Natural killer cell treated with Interleukin-12 subunit alpha and Interleukin-12 subunit beta and Interleukin-15 and Interleukin-18, amount 100 ng/mL, for 72 hours (primary cell): ENCODE measurements at places on chromosomes 5 and 9.

DNA sequence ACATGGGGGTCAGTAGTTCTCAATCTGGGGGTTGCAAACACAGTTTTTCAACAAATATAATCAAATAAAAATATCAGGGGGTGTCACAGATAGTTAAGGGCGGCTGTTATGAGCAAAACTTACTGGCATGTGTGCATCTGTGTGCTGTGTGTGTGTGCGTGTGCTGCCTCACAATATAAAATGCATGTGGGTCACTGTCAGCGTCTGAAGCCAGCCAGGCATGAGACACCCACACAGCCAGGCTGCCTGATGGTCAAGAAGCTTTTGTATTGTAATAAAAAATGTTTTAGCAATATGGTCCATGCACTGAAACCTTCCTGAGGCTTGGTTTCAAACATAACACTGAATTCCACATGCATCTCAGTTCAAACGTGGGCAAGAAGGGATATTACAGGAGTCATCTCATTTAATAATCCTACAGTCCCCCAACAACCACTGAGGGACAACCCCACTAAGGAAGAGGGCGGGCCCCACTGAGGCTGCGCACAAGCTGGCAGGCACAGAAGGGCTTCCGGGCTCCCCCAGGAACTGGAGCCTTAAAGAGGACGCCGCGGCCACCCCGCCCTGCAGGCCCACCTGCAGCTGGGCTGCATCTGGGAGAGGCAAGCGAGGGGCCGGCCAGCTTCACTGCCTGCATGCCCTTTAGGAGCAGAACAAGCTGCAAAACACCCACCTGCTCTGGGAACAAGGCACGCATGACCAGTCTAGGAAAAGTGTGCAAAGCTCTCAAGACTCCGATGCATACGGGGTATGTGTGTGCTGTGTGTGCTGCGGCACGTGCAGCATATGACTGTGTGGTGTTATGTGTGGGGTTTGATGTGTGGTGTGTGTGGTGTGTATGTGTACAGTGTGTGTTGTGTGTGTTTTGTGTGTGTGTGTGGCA, 14.1 kb downstream of the SEMA4D start:
- peak; percentile 84 for DNase-seq

DNA sequence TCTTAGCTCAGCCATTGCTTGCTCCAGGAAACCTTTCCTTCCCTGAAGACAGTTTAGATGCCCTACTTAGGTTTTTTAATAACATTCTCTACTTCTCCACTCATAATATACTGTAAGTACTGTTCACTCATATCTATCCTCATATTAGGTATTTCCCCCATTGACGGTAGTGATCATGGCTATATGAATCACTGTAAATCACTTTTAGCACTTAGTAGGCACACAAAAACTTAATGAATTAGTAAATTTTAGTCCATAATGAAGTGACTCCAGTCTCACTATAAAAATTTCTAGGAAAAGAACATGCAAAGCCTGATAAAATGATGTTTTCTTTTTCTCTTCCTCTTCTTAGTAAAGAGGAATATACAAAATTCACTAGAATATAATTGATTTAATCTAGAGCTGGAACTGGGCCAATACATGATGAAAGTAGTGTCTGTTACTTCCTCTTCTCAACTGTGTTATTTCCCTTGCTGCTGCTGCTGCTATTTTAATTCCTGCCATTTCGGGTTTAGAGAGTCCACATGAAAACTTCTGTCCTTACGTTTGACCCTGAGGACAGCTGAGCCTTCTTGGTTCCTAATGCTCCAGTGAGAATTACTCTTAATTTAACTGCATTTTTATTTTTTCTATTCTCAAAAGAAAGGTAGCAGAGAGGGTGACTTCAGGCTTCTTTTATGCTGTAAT, 73.5 kb downstream of the LNPEP start:
- no peak for DNase-seq

DNA sequence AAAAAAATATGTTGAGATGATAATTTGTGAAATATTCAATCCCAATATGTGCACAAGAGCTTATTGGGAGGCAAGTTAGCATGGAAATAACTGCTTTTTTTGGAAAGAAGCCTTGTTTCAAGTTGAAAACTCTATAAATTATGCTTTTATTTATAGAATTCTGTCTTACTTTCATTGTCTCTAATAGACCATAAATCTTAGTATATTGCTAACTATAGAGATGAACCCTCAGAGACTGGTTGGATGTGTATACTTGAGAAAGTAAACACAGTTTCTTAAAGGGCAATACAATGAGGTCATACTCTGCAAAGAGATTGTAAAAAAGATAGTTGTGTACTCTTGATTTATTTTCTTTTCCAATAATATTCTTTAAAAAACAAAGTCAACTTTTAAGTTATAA, 530.3 kb downstream of the SPATA31D1 start:
- no peak for DNase-seq

DNA sequence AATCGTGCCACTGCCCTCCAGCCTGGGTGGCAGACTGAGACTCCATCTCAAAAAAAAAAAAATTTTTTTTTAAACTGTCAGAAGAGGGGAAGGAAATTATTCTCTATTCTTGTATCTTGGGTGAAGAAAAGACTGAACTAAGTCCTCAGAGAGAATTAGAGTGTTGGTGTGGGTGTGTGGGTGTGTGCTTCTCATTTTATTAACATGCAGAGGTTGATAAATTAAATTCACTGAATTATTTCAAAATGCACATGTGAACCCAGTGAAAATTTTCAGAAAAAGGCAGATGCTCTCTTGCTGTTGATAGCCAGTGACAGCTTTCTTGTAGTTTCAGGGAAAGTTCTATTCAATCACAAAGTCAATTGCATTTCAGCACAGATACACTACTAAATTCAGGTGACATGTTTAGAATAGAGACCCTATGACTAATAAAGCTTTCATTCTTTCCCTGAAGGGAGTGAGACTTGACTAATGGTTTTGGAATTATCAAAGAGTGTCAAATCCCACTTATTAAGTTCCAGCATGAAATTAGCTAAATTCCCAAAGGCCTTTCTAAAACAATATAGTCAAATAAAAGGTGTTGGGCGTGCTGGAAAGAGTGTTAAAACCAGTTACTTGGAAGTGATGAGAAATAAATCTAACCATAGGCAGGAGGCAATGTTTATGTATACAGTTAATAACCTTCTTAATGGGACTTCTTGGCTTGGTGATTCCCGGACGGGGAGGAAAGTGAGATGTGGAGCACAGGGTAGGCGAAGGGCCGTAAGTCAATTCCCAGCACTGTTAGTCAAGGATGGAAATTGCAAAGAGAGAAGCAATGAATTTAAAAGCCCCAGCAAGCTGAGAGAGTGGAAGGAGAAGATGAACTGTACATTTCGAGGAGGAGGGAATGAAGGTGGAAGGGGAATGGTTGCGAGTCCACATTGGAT, 103.2 kb upstream of the SPATA31D4 start:
- DNase-seq = no peak

GRCh38 chr9:126510564-126510963, 103.2 kb upstream of the LMX1B start:
- DNase-seq = no peak

- no peak for DNase-seq
Observed at GRCh38 chr9:69623276-69623675, 48.9 kb downstream of the APBA1 start.

DNA sequence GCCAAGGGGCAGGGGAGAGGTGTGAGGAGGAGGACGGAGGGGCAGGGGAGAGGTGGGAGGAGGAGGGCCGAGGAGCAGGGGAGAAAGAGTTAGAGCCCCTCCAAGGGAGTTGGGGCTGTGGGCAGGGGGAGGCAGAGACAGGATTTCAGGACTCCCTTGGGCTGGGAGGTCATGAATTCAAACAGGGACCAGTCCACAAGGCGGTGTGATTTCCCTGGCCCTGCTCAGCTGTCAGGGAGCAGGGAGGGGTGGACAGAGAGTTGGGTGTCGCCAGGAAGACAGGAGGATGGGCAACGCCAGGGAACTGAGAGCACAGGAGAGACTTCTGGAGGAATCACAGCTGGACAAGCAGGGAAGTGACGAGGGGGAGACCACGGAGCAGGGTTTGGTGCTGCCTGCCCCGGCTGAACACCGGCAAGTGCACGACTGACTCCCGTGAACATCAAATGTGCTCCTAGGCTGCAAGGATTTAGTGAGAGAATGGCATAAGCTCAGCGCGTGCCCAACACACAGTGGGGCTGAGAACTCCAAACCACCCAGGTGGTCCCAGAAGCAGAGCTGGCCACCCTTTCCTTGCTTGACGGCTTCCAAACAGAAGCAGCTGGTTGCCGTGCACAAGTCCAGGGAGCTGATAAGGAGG, 17.8 kb upstream of the OLFM1 start:
- DNase-seq = no peak

- DNase-seq = no peak
Observed at GRCh38 chr9:1759009-1759408, 256.1 kb upstream of the SMARCA2 start.

DNA sequence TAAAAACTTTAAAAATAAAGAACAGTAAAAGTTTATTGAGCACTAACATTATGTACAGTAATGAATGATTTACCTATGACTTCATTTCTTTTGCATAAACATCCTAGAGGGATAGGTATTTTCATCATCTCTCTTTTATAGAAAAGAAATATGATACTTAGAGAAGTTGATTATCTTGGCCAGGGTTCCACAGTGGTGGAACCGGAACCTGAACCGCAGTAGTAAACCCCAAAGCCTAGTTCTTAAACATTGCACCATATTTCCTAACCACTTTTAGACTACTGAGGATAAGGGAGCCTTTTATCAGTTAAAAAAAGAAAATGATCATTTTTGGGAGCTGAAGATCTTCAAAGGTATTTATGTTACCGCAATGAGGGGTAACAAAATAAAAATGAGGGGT, 205.7 kb upstream of the SGCD start:
- no peak for DNase-seq

- DNase-seq = no peak
Observed at GRCh38 chr5:128681096-128681495, 143.1 kb upstream of the FBN2 start.

DNA sequence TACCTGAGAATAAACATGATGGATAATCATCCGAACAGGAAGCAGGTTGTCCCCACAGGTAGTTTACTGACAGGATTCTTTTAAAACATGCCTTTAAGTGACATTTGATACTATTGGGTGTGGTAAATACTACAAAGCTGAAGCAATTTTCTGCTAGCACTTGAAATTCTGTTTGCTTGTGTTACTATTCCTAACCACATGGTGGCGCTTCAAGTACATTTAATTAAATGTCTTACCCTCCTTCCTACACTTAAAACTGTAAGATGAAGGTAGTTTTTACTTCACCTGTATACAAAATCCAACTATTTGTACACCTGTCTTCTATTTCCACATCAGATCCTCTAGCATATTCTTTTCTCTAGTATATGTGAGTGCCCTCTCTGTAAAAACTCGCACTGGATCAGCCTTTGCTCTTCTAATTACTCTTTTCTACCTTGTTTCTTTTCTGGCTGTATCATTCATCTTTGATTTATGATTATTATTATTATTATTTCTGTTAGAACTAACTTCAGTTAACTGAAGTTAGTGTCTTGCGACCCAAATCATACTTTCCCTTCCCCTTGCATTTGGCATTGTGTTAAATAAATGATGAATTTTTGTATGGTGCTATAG, 18.4 kb downstream of the SLC25A46 start:
- DNase-seq = no peak

DNA sequence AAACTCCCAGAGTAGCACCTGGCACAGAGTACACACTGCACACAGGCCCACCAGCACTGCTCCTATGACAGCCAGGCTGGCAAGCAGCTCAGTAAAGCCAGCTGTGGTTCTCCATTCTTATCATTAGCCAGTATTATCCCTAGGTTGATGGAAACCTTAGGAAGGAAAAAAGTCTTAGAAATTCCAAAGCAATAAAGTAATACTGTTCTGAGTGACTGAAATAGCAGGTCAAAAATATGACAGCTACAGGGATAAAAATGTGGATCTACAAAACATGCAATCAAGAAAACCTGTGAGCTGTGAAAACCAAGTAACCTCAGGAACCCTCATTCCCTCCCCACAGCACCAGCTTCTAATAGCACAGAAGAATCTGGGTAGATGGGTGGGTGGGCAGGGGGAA, 403.5 kb downstream of the SPOCK1 start:
- no peak for DNase-seq

- DNase-seq = no peak
Observed at GRCh38 chr9:122819326-122819725, 9.1 kb downstream of the PDCL start.
